Renal cortex interstitium (tissue), 15 donors: ENCODE measurements at places on chromosomes 4 and X. TPM values are rescaled to one million over a fixed set of nuclear protein-coding genes. Genes with fewer than 3 reads are reported as not detected.

The EMCN gene
- polyA plus RNA-seq = 110 TPM

The NDNF gene
- polyA plus RNA-seq = 64.4 TPM

- no peak for DNase-seq
These were observed 29.1 kb upstream of the CD38 start for GRCh38 chr4:15749001-15749400.

GRCh38 chr4:150182794-150183193, 104.5 kb downstream of the DCLK2 start:
- no peak for DNase-seq
